ENCODE measurements at places on chromosomes 1 and 21. TPM values are rescaled to one million over a fixed set of nuclear protein-coding genes. Genes with fewer than 3 reads are reported as not detected.

Gene GNAT2
- polyA plus RNA-seq, result 0.04 TPM

Gene ARHGEF16
- 1.1 TPM for polyA plus RNA-seq

Gene PRELP
- 15.0 TPM for polyA plus RNA-seq

Gene ASCL5
- not detected for polyA plus RNA-seq

Gene BMP8B
- 0.23 TPM for polyA plus RNA-seq

Gene KCNJ6
- polyA plus RNA-seq, result not detected

Gene EVI5
- 5.0 TPM for polyA plus RNA-seq

Gene C1QB
- 100 TPM for polyA plus RNA-seq
